ENCODE measurements at places on chromosomes 4 and X.

GRCh38 chr4:64899563-64899962 is 490.3 kb upstream of the TECRL start:
- DNase-seq, result no peak

GRCh38 chrX:128619490-128619889 is 567.3 kb upstream of the ACTRT1 start:
- no peak for DNase-seq

- DNase-seq, result no peak
Observed at GRCh38 chr4:47510506-47511143, 25.6 kb downstream of the ATP10D start.

GRCh38 chr4:183962419-183962818 is 57.3 kb downstream of the STOX2 start:
- no peak for DNase-seq

- no peak for DNase-seq
Observed at GRCh38 chrX:43666311-43666912, 10.3 kb downstream of the MAOA start.

Measured in AG09319 (cell line).